ENCODE measurements at places on chromosomes 3 and 15.

DNA sequence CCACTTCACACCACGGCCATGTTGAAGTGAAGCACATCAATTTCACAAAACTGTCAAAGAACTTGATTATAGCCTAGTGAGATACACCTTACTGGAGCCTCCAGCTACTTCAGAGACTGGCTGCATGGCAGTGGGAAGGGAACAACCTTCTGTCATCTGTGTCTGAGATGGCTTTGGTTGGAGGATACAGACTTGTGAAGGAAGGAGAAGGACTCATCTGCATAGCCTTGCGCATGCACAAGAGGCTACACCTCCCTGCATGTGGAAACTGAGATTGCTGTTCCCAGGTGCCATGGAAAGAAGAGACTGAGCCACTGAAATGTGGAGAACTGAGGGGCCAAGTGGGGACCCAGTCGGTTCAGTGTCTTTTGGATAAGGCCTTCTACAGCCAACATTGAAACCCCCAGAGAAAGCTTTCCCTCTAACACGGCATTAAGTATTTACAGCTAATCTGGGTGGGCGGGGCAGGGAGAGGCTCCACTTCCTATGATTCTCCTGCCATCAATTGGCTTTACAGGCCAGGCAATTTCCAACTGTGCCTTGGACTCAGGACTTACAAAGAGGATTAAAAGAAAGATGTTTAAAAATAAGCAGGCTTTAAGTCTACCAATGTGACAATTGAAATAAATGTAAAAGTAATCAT lies 58.8 kb downstream of the IL16 start:
- no peak for DNase-seq

- no peak for DNase-seq
Observed at GRCh38 chr3:191268737-191269136, 60.5 kb upstream of the CCDC50 start.

DNA sequence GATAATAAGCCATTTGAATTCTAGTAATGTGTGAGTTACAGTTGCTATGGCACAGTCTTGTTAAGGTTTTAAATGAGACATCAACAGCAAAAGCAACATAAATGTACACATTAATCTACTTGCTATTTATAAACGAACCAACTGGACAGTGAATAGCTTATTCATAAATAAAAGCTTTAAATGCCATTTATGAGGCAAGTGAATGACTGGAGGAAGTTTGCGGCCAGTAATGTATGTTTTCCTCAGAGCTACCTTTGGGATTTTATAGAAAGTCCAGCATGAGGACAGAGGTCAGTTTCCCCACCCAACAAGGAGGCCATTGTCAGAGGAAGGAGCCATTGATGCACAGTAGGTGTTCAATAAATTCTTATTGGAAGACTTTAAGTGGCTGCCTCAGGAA lies 48.0 kb upstream of the PXYLP1 start:
- no peak for DNase-seq

- peak; percentile 39 for DNase-seq
Observed at GRCh38 chr3:50324351-50325112, 2.0 kb upstream of the HYAL2 start.

GRCh38 chr3:62238431-62238830 lies 134.9 kb downstream of the FEZF2 start:
- DNase-seq, result no peak

DNA sequence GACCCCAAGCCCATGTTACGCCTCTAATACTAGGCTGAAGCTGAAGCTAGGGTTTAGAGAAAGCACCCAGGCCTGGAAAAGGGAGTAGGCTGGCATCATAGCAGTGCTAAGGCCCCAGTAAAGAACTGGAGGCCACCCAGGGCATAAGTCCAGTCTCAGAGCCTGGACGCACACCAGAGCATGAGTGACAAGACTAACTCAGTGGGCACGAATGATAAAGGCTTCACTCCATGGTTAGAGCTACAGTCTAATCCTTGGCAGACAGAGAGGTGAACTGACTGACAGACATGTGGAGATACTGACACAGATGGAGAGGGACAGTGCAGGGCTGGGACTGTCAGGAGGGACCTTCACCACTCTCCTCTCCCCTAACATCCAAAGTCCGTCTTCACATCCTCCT lies 139.8 kb downstream of the KCNMB2 start:
- DNase-seq, result no peak

DNA sequence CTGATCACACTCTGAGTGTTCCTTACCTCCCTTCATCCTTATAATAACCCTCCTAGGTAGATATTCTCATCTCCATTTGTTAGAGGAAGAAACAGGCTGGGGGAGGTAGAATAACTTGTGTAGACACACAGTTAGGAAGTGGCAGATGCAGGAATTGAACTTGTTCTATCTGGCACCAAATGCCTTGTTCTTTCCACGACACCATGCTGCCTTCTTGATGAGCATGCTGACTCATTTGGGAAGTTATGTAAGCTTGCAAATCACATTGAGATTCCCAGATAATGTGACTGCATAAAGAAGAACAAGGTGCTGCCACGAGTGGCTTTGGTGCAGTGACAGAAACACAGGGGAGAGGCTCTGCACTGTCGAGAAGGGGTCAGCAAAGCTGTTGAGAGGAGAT lies 27.5 kb upstream of the NDUFB4 start:
- DNase-seq, result peak; percentile 37

DNA sequence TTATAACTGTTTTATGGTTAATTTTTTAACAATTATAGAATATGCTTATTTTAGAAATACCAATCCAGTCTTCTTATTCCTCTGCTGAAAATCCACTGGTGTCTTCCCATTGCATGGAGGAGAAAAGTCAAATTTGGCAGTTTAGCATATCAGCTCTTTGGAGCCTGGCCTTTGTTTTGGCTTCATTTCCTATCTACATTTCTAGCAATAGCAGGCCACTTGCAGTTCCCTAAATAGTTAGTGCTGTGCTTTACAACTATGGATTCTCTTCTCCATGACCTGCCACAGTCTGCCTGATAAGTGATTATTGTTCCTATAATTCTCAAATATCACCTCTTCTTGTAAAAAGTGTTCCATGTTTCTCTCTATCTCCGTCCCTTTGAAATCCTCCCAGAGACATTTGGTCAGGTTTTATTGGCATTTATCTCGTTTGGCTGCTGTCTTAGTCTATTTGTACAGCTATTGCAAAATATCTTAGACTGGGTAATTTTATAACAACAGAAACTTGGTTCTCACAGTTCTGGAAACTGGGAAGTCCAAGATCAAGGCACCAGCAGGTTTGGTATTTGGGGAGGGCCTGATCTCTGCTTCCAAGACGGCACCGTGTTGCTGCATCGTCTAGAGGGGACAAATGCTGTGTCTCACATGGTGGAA lies 8.2 kb upstream of the SEC22A start:
- DNase-seq, result no peak

GRCh38 chr3:181699171-181699903 lies 12.4 kb upstream of the SOX2 start:
- DNase-seq, result peak; percentile 96

GRCh38 chr15:98257290-98257689 lies 296.8 kb downstream of the ARRDC4 start:
- no peak for DNase-seq

GRCh38 chr15:56242576-56243162 lies 1.0 kb downstream of the RFX7 start:
- peak; percentile 53 for DNase-seq

DNA sequence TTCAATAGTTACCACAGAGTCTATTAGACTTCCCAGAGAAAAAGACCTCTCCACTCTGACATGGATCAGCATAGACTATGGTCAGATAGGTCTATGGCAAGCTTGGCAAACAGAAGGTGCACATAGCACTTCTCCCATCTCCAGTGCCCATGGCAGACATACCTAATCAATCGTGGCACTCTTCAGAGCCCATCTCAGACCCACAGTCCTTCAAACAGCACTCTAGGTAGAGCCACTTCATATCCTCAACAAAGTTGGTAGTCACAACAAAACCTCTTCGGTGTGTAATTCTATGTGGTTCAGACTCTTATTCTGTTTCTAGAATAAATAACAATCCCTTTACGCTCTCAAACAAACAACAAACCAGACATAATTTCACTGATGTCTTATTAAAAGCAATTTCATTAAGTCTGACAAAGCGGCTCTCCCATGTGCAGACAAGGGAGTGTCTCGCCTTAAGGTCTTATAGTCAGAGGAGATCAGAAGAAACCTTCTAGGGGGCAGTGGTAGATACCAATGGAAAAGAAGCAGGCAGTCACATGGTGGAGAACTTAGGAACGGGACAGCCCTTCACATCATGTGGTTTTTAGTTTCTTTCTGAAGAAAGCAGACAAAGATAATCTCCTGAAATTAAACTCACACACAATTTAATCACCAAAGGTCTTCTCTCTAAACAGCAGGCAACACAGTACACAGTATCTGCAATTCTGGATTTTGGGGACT lies 483.4 kb downstream of the FOXP1 start:
- DNase-seq, result no peak

GRCh38 chr15:51869060-51869421 lies 39.6 kb downstream of the TMOD3 start:
- no peak for DNase-seq

GRCh38 chr3:160384639-160385318 lies 14.2 kb downstream of the IFT80 start:
- DNase-seq, result no peak

DNA sequence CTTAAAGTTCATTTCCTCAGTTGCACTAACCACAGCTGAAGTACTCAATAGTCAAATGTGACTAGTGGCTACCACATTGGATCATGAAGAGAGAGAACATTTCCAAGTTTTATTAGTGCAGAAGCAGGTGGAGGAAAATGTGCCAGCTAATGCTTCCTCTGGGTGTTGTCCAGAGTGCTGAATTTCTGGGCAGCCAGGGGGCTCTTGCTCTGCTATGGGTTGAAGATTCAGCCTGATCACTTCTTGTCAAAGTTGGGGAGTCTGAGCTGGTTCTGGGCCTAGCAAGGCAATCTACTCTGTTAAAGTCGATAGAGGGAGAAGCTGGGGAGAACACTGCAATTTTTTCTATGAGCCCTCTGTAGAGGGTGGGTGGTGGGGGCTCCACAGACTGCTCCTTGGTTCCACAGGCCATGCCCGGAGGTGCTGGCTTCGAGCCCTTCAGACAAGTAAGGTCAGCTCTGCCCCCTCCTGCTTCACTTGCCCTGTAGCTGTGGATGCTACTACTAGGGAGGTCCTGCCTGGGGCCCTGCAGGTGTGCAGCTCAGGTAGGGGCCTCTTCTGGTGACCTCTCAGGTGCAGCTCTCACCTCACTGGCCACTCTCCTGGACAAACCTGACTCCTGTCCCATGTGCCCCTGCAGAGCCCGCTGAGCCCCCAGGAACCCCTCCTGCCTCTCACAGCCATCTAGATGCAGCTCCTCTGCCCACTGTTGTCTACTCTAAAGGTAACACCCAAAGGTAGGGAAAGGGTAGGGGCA lies 8.2 kb downstream of the ALG3 start:
- DNase-seq, result no peak

- DNase-seq, result no peak
Observed at GRCh38 chr3:171342783-171343420, 117.3 kb downstream of the TNIK start.

DNA sequence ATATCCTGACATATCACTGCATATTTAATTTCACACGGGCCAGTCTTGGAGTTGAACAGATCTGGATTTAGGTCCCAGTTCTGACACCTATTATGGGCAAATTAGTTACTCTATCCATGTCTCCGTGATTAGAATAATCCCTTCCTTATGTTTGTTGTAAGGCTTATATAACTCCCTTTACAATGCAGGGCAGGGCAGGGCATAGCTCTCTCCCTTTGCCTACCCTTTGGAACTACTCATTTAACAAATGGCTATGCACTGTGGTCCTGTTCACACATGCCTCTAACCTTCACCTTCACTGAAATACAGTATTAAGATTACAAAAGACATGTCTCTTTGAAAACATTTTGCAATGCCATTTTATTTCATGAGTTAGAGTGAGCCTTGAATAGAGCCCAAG lies 24.8 kb upstream of the ATP13A5 start:
- DNase-seq, result no peak
